ENCODE measurements at places on chromosomes 4 and X. TPM values are rescaled to one million over a fixed set of nuclear protein-coding genes. Genes with fewer than 3 reads are reported as not detected.

DNA sequence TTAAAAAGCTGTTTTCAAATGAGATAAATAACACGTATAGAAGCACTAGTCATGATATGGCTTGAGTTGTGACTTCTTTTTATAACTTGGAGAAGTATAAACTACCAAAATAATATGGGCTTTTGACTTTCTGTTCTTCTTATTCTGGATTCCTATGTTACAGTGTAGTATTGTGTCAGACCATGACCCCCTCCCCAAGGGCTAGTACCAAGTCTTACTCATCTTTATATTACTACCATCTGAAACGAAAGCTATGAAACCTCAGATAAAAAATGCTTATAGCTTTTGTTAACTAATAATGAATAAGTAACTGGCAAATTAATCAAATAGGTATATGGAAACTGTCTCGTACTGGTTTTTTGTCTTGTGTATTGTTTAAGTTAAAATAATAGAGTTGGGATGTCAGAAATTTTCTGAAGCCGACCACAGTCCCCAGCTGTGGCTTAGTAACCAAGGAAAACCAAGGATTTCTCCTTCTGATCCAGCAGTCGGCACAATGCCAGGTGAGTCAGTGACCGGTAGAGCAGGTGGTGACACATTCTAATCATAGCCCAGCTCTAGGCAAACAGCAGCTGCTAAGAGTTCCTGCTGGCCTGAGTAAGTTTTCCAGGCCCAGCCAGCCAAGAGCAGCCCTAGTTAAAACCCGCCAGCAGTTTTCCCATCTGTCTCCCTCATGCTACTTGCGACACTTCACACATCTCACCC, 163.3 kb upstream of the PRDX4 start:
- no peak overlapping the region for H3K4me3 ChIP-seq
- no peaks in the 10 kb centered on the region for H3K27me3 ChIP-seq
- peak; percentile 95 for DNase-seq
- H3K4me1 ChIP-seq: peaks cover 31% of the 10 kb centered on the region

DNA sequence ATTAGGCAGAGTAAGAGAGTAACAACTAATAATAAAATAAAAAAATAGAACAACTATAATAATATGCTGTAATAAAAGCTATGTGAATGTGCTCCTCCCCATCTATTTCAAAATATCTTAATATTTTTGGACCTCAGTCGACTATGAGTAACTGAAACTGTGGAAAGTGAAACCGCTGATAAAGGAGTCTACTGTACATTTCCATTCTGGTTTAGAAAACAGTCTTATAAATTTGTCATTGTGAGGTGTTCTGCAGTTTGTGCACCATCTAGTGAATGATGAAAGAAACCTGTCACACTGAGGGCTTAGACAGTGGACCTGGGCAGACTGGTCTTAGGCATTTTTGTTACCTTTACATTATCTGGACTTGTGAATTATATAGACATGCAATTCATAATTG, 42.0 kb downstream of the TMEM150C start:
- no peak for DNase-seq
- H3K27ac ChIP-seq: no peak overlapping the region
- H3K27me3 ChIP-seq: no peaks in the 10 kb centered on the region
- H3K4me1 ChIP-seq: peaks cover 7% of the 10 kb centered on the region
- H3K36me3 ChIP-seq: no peaks in the 10 kb centered on the region

GRCh38 chr4:170007113-170007512, 19.1 kb downstream of the MFAP3L start:
- no peak for DNase-seq
- no peak overlapping the region for H3K4me3 ChIP-seq
- H3K4me1 ChIP-seq: no peaks in the 10 kb centered on the region
- no peak overlapping the region for H3K27ac ChIP-seq

GRCh38 chrX:45743906-45744625, 543.4 kb upstream of the DIPK2B start:
- no peak overlapping the region for H3K27ac ChIP-seq
- DNase-seq: no peak
- no peaks in the 10 kb centered on the region for H3K4me1 ChIP-seq
- H3K36me3 ChIP-seq: no peaks in the 10 kb centered on the region
- no peak overlapping the region for H3K4me3 ChIP-seq
- H3K27me3 ChIP-seq: no peaks in the 10 kb centered on the region

DNA sequence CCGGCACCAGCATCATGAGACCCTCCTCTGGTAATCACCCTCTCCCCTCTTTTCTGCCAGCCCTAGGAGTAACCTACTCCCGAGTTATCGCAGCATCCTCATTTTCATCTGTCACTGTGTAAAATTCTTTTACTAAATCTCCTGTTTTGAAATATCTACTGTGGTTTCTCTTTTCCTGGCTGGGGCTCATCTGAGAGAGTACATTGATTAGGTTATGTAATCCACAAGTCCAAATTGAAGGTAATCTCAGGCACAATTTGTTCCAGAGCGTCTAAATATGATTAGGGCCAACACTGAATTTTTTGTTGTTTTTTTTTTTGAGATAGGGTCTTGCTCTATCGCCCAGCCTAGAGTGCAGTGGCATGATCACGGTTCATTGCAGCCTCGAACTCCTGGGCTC, 142.4 kb downstream of the SMIM20 start:
- no peaks in the 10 kb centered on the region for H3K27me3 ChIP-seq
- no peaks in the 10 kb centered on the region for H3K36me3 ChIP-seq
- H3K4me3 ChIP-seq: no peak overlapping the region
- H3K4me1 ChIP-seq: peaks cover 7% of the 10 kb centered on the region
- no peak for DNase-seq
- no peak overlapping the region for H3K27ac ChIP-seq

The NDST4 gene
- not detected for total RNA-seq

Data from body of pancreas (tissue), 4 donors.